ENCODE measurements at places on chromosomes 6 and 20.

DNA sequence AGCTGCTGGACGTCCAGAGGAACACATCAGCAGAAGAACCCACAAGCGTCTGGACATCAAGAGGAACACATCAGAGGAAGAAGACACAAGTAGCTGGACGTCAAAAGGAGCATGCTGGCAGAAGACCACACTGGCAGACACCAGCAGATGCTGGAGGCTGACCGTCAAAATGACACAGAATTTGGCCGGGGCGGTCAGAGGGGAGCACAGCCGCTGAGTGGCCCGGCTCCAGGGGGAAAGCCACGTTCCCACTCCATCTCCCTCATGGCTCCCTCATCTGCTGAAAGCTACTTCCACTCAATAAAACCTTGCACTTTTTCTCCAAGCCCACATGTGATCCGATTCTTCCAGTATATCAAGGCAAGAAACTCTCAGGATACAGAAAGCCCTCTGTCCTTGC, 283.6 kb downstream of the PTPRT start:
- no peak for DNase-seq

DNA sequence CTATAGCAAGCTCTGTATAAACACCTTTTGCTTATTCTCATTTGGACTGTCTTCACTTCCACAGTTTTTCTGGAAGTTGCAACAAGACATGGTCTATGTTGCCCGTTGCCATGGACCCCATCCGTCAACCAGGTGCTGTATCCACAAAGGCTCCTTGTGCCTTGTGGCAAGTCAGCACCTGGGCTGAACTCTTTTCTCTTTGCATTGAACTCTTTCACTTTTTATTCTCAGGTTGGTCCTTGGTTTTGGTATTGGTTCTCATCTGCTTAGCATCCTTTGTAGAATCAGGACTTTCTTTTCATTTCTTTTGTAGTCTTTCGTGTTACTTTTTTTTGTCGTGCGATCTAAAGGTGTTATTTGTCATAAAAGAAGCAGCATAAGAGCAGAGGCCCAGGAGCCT, 5.0 kb upstream of the GSTA1 start:
- DNase-seq, result no peak

DNA sequence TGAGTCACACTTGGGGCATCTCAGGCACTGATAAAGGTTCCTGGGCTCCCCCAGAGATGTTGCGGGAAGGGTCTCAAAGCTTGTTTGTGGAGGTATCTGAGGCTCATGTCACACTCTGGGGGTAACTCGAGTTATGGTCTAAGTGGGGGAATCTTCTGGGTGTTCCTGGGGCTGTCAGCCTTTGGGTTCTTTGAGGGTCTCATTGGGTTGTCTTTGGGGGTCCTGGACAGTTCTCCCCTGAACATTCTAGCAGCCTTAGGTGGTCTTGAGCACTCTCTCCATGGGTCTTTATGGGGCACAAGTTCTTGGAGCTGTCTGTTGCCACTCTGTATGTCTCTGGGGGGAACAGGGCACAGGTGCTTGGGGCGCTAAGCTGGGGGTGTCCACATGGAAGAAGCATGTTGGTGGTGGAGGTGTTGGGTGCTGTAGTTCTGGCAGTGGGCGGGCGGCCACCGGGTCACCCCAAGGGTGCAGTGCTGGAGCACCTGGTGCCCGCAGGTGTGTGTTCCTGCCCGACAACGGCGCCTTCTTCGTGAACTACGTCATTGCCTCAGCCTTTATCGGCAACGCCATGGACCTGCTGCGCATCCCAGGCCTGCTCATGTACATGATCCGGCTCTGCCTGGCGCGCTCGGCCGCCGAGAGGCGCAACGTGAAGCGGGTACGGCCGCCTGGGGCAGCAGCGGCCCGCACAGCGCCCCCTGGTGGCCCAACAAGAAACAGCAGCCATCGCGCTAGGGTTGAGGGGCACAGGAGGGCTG, 7.1 kb upstream of the CAPN11 start:
- DNase-seq, result no peak

DNA sequence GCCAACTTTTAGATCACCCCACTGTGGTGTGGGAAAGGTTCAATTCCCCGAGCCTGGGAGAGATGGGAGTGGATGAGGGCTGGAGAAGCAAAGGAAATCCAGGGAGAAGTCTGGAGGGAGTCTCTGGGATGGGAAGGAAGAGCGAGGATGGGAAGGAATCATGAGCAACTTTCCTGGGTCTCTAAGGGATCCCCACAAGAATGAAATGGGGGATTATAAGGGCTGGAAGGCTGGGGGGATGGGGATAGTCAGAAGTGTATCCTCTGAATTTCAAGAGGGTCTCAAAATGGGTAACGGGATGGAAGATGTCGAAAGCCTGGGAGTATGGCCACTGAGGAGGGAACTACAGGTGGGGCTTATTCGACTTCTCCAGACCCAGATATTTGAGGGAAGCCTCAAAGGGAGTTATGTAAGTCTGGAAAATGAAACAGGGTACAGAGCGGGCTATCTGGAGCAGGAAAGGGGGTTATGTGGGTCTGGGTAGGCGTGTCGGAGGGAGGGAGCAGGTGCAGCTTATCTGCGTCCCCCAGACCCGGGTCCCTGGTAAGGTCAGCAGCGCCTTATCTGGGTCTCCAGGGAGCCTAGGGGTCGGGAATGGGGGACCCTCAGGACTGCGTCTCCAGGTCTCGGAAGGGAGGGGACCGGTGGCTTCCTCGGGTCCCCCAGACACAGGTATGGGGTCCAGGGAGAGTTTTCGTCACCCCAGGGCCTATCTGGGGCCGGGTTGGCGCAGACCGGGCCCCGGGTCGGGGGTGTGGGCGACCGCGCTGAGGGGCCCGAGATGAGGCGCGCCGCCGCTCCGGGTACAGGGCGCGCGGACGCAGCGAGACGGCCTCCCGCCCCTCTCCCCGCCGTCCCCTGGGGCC, 550 bp downstream of the PLAGL2 start:
- no peak for DNase-seq

GRCh38 chr6:147161253-147161973, 42.8 kb upstream of the STXBP5 start:
- DNase-seq, result no peak

DNA sequence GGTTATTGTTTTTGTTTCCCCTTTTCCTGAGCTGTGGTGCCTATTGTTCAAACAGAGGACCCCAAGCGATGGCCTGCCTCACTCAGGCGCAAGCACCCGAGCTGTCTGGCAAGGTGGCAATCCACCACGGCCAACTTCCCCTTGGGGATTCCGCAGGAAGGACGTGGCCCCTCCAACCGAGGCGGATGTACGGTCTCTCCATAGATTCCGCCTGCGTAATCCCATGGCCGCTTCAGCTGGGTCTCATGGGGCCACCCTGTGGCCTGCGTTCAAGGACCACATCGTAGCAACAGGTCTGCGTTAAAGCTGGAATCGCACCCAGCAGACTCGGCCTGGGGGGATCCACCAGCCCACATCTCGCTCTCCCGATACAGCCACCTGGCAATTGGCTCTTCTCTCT, 79.9 kb downstream of the CEBPB start:
- no peak for DNase-seq

DNA sequence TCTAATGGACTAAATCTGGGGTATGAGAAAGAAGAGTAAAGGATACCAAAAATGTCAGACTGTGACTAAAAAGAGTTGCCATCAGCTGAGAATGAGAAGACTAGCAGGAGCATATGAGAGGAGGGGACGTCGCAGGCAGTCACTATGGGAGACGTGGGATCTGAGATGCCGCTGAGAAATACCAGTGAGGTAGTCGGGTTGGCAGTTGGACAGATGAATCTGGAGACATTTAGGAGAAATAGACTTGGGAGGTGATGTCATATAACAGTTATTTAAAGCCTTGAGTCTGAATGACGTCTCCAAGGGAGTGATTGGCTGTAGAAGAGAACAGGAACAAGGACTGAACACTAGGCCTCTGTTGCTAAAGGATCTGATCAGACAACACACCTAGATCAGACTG, 51.5 kb upstream of the TRIM26 start:
- no peak for DNase-seq

DNA sequence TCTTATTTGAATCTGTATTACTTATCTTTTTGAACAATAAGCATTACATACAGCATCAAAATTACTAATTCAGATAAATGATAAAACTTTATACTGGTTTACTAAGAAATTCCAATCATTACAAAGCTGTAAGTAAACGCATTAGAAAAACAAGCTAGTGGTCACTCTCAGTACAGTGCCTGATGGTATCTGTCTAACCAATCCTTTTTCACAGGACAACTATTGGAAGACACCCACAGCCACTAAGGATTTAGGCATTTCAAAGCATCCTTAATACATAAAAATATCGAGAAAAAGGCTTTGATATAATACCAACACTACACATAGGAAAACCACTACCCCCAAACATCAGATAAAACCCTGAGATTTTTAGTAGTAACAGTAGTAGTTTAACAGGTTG, 2.6 kb downstream of the CD164 start:
- no peak for DNase-seq

DNA sequence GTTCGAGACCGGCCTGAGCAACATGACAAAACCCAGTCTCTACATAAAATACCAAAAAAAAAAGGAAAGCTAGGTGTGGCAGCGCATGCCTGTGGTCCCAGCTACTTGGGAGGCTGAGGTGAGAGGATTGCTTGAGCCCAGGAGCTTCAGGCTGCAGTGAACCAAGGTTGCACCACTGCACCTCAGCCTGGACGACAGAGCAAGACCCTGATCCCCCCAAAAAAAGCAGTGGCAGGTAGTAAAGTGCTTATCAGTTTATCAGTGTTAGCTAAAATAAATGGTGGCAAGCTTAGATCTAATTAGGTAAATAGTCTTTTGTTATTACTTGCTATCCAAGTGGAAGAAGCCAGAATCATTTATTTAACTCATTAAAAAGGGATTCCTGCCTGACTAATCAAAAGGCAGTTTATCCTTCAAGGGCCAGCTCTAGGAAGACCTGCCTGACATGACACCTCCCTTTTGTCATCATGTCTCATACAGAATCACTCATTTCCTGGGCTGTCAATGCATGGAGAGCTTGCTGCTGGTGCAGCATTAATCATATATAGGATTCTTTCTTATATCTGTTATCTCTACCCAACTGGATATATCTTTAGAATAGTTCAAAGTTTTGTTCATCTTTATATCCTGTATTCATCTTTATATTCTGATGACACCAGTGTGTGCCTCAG, 9.6 kb downstream of the DSTN start:
- DNase-seq, result no peak

DNA sequence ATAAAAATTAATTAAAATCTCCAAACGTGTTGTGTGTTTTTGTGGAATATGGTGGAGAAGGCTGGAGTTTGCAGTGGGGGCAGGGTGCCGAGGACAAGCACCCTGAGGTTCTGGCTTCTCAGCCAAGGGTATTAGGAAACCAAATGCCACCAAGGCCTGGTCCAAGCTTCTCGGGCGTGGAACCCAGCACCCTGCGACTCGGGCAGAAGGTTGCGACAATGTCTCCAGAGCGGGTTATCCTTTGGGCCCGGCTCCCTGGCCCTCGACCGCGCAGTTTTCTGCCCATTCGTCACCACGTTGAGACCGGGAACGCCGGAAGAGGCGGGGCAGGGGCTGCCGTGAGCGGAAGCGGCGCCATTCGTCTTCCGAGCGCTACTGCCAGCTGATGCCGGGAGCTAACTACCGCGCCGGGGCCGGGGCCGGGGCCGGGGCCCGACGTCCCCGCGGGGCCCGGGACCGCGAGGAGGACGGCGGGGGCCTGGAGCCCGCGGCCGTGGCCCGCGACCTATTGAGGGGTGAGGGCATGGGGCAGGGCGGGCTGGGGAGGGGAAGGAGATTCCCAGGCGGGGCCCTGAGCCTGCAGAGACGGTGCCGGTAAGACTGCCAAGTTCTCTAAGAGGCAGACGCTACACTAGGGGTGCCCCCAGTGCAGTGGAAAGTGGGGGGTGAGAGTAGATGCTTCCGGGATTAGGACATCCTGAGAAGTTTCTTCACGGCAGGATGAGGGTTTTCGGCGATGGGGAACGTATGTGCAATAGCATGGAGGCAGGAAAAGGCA, at the start of gene RRP36:
Gene RRP36 (plus strand): TSS at position 354 of the 778 bp plus-strand sequence. CDS start 32 bp downstream, at position 386.
- DNase-seq, result no peak

DNA sequence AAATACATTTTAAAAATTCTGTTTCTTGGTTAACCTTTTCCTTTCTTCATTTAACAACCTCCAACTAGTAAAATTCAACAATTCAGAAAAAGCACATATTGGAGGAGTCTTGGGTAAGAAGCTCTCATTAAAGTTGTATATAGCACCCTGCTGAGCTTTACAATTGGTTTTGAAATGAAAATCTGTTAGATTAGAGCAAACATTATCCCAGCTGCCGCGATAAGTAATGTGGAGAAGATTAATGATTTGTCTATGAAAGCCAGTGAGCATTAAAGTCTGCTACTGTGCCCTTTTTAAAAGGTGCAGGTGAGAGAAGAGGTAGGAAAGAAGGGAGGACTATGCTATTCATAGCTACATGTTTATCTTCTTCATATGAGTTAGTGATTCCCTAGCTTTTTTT, 201.5 kb downstream of the ZFAND3 start:
- peak; percentile 20 for DNase-seq

GRCh38 chr6:16154904-16155303, 26.0 kb downstream of the MYLIP start:
- no peak for DNase-seq

DNA sequence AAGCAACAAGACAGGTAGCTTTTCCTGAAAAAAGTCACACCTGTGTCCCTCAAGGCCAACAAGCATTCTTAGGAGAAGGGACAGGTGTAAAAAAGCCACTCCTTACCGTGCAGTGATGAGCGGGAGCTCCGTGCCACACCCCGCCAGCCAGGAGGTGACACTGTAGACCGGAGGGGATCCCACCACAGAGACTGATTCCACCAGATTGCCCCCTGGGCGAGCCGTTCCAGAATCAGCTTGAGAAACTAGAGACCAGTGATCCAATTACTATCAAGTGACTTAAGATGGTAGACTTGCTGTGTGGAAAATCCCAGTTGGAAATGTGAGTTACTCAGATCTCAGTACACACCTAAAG, 37.4 kb downstream of the PKHD1 start:
- no peak for DNase-seq

DNA sequence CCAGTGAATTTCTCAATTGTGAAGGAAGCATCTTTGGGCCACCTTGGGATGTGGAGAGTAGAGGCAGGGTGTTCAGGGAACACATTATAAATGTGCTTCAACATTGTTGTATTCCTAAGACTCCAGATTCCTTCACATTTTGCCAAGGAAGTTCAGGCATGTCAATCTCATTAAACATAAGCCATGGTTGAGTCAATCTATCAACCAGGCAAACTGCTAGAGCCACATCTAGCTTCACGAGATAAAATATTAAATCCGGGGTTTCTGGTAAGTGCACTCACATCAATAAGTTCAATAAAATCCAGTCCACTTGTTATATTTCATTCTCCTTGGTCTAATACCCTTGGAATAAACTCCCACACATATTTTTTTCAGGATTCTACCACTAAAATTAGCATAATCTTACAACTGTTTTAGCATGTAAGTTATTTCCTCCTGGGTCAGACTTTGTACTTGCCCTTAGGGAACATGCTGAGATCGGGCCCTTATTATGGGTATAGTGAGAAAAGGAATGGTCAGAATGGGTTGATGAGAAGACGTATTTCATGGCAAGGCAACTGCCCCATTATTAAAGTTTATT, 93.6 kb downstream of the ADTRP start:
- no peak for DNase-seq

- peak; percentile 92 for DNase-seq
Observed at GRCh38 chr20:6053776-6054688, at the start of gene LRRN4. Gene LRRN4 (minus strand): TSS chr20:6054060. CDS start chr20:6052799, 1,261 bp downstream.

GRCh38 chr6:80133020-80133419, 26.5 kb downstream of the BCKDHB start:
- DNase-seq, result peak; percentile 23
